ENCODE measurements at places on chromosomes 1 and 21. TPM values are rescaled to one million over a fixed set of nuclear protein-coding genes. Genes with fewer than 3 reads are reported as not detected.

DNA sequence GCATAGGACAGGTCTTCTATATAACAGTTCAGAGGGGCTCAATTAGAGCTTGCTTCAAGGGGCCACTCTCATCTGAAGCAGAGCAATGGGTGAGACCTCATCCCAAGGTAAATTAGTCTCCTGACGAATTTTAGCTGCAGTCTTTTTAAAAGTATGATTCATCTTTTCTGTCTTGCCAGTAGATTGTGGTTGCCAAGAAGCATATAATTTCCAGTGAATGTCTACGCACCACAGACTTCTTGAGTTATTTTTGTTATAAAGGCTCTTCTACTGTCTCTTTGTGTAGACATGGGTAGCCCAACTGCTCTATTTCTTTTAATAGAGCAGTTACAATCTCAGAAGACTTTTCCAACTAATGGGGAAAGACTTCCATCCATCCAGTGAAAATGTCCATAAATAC lies 108.9 kb upstream of the FMN2 start:
- no peak for DNase-seq

GRCh38 chr1:43204394-43204793 lies 32.3 kb downstream of the CFAP57 start:
- no peak for DNase-seq

- DNase-seq: no peak
Observed at GRCh38 chr1:48523558-48523957, 51.6 kb upstream of the SPATA6 start.

DNA sequence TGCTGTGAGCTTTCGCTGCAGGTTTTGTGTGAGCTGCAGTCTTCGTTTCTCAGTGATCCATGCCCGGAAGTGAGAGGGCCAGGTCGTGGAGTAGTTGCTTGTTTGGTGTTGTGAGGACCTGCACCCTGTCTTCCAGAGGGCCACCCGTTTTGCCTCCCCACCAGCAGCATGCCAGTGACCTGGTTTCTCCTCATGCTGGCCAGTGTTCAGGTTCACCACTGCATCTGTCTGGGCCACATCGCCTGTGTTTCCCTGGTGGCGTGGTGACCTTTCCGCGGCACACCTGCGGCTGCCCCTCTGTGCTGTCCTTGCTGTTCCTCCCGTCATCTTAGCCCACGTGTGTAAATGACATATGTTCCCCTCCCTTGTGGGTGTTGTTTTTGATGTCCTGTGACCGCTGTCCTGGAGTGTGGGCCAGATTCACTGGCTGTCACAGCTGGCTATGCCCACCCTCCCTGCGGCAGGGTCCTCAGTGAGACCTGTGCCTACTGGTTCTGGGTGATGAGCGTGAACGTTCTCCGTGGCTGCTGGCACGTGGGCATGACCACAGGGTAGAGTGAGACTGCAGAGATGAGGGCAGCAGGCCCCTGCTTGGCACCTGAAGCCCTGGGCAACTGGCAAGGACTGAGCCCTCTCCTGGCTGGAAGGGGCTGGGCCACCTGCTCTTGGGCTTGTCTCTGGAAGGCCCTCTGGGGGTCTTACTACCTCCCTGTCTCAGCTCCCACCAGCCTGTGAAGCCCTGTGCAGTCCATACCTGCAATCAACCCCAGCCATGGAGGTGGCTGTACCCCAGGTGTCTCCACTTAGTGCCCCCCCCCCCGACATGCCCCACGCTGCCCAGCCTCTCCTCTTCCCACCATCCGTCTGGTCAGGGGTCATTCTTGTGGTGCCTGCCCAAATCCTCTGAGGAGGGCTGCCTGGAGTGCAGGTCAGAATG lies 7.3 kb downstream of the IBA57 start:
- no peak for DNase-seq

DNA sequence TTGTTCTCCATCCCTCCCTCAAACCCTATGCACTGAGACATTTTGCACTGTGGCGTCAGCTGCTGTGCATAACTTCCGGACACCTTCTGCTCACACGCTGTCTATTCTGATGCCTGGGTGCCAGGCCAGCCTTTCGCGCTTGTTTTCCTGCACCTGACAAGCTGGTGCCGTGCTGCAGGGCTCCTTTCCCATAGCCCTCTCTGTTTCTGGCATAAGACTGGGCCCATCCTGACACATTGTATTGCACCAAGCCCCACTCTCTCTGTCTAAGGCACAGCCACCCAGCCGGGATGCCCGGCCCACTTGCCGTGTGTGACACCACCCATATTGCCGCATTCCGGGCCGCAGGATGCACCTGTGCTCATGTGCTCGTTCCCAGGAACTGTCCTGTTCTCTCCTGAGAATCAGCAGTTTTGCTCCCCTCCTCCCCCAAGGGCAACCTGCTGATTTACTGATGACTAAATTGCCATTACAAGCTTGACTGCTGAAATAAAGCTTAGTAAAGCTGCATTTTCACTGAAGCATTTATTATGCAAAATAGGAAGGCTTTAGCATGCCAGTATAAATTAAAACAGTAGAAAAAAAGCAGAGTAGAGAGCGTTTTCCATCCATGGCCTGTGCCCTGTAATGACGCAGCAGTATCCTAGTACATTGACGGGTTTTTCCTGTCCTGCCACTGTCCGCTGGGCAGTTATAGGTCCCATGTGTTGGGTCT lies 88.0 kb downstream of the CD247 start:
- no peak for DNase-seq

GRCh38 chr1:206782448-206782847 lies 10.2 kb upstream of the IL10 start:
- no peak for DNase-seq

DNA sequence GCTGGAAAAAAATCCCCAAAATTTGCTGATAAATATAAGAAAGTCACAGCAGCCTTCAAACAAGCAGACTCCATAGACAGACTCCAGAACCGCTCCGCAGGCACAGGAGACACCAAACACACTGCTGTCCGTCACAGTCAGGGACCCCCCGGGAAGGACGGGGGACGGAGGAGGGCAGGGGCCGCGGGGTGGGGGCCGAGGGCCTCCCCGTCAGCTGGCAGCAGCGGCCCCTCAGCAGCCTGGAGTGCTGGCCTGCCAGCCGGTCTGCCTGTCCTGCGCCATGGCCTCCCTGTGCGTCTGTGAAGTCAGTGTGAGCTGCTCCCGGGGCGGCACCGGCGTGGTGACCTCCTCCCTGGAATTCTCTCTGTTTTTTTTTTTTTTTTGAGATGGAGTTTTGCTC lies 10.1 kb upstream of the C1orf159 start:
- DNase-seq: no peak

DNA sequence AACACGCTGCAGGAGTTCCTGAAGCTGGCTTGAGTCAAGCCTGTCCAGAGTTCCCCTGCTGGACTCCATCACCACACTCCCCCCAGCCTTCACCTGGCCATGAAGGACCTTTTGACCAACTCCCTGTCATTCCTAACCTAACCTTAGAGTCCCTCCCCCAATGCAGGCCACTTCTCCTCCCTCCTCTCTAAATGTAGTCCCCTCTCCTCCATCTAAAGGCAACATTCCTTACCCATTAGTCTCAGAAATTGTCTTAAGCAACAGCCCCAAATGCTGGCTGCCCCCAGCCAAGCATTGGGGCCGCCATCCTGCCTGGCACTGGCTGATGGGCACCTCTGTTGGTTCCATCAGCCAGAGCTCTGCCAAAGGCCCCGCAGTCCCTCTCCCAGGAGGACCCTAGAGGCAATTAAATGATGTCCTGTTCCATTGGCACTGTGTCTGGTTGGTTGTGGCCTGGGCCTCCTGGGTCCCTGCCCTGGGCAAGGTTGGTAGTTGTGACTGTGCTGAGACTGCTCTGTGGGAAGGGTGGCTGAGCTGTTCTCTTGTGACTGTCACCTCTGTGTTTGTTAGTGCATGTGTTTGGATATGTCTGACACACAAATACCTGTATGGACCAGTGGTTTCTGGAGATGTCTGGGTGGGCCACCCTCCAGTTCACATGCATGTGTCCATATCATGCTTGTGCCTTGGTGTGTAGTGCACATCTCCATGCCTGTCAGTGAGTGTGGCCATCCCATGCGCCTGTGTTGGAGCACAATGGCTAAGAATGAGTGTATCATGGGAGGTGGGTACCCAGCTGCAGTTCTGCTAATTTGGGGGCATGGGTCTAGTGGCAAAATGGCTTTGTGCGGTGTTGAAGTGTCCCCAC lies 1.4 kb downstream of the SH3BGRL3 start:
- no peak for DNase-seq

DNA sequence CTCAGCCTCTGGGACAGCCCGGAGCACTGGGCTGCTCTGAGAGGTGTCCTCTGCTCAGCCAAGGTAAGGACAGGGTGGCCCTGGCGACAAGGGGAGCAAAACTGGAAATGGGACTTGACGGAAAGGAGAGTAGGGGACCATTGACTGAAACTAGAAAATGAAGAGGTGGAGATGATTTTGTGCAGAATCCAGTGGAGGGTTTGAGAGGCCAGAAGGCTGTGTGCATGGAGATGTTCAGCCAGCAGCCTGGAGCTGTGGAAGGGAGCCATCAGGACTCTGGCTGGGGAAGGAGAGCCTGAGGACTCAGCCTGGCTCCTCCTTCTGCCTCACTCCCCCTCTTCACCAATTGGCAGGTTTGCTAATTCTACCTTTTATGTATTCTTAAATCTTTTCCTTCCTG lies 114.2 kb downstream of the EDEM3 start:
- no peak for DNase-seq

DNA sequence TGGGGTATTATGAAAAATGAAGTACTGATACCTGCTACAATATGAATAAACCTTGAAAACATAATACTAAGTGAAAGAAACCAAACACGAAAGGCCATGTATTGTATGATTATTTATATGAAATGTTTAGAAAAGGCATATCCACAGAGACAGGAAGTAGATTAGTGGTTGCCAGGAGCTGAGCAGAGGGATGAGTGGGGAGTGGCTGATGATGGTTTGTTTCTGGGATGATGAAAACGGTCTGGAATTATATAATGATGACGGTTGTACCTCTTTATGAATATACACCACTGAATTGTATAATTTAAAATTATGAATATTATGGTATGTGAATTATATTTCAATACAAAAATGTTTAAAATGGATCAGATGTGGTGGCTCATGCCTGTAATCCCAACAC lies 63.8 kb upstream of the MPC2 start:
- DNase-seq: peak; percentile 55

DNA sequence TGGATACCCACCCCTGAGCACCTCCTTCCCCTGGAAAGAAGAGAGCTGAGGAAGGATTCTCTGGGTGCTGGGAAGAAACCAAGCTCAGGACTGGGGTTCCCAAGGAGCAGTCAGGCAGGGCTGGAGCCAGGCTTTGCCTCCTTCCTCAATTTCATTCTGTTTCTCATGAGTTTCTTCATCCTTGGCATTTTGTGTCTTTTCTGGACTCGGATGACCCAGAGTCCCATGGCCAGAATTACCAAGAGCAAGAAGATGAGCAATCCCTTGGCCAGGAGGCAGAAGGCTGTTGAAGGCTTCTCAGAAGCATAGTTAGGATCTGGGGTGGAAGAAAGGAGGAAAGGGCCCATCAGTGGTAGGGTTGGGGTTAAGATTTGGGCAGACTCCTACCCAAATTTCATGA lies 2.5 kb downstream of the SLAMF9 start:
- DNase-seq: no peak

- no peak for DNase-seq
Observed at GRCh38 chr1:210371916-210372315, 43.2 kb downstream of the HHAT start.

- DNase-seq: peak; percentile 83
Observed at GRCh38 chr21:32371913-32372314, 20.9 kb downstream of the URB1 start.

- no peak for DNase-seq
Observed at GRCh38 chr1:86435327-86435726, 11.4 kb downstream of the CLCA2 start.

DNA sequence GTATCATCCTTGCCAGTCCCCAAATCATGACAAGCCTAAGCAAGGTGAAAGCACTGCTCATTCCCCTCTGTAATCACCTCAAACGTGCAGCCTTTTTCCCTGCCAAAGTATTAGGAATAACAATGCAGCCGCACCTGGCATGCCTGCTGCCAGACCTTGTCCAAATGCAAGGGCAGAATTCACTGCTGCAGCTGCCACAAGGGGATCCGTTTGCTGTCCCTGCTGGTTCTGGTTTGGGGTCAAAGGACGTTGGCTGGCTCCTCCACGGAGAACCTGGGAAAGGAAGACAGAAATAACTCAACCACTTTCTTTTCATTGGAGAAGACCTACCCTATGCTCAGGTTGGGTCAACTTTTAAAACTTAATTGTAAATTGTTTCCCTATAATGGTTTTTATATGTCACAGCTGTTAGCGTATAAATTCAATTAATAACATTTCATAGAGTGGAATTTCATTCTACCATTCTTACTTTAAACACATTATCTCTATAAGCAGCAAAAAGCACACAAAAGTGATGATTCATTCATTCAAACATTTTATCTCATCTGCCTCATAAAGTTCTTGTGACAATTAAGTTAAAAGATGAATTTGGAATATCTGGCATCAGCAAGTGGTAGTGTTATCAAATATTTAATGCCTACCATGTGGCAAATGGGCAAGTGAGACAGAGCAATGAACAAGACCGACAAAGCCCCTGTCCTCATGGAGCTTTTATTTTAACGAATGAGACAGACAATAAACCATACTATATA lies 59.8 kb upstream of the SDC3 start:
- DNase-seq: no peak

DNA sequence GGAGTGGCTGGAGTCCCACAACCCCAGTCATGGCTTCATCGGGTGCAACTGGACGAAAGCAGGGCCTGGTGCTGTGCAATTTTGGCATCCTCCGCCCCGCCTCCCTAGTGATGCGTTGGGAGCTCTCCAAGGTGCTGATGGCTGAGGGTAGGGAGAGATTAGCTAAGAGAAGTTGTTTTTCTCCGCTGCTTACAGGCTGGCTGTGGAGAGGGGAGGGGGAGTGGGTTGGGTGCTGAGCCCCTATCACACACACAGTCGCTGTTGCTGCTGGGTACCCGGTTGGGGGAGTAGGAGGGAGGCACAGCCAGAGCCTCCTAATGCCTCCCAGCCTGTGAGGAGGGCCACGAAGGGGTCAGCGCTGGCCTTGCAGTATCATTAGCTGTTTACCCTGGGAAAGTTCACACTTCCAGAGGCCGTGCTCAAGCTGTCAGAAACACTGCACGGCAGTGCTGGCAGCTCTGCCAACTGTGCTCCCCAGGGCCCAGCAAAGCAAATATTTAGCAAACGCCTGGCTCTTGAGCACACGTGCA lies 110.0 kb downstream of the GRIK3 start:
- DNase-seq: peak; percentile 18

DNA sequence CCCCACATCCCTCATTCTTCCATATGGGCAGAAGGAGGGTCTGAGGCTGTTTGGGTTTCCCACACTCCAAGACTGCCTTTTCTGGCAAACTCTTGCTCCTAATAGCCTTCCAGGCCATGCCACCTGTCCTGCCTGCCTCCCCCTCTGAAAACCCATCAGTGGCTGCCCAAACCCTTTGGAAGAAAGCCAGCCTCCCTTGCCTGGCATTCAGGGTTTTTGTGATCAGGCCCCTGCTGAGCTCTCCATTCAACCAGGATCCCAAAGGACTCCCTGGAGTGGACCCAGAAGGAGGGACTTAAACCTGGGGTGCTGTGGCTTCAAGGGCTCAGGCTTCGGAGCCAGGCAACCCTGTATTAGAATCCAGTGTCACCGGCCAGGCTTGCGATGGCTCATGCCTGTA lies 4.2 kb upstream of the GUCA2A start:
- no peak for DNase-seq

GRCh38 chr21:45747802-45748445 lies 104.4 kb downstream of the PCBP3 start:
- peak; percentile 51 for DNase-seq

GRCh38 chr1:212098310-212098709 lies 62.8 kb downstream of the DTL start:
- no peak for DNase-seq

Gene ETNK2
- 24.7 TPM for total RNA-seq

Gene OR2T33
- not detected for total RNA-seq

Gene RHD
- total RNA-seq: 0.28 TPM

Gene FCAMR
- not detected for total RNA-seq

Gene DCST1
- not detected for total RNA-seq

Gene CD247
- total RNA-seq: not detected

Gene HSD11B1
- total RNA-seq: 0.28 TPM
